ENCODE measurements at places on chromosomes 13 and 19.

DNA sequence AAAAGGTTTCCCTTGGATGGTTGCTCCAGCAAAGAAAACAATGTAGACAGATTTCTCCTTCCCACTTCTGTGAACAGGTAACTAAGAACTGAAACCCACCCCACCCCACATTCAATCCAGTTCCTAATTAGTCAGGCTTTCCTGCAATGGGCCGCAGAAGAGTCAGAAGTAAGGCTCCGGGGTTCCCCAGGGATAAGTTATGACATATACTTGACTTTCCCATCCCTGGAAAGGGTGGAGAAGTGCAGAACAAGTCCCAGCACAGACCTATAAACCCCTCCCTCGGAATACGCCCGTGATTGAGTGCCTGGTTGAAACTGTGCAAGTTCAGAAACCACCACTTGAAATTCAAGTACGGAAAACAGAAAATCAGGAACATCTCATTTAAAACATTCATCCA lies 24.9 kb downstream of the RCBTB2 start:
- DNase-seq, result no peak

- no peak for DNase-seq
Measured at GRCh38 chr13:100881291-100881864, 206.8 kb upstream of the TMTC4 start.

- DNase-seq, result no peak
Measured at GRCh38 chr13:36310417-36311108, 12.9 kb upstream of the CCDC169 start.

DNA sequence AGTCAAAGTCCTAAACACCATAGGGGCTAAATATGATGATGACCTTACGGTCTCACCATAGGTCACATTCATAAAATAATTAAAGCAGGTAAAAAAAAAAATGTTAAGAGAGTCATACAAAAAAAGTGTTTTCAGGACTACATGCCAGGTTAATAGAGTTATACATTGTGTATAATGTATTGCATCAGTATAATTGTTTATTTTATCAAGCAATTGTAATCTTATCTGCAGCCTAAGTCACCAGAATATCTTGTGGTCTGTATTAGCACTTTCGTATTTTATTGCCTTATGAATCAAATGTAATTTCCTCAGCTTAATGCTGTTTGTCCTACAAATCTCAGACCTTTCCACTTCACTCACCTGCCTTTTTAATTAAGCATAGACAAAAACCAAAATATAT lies 972.9 kb upstream of the PCDH20 start:
- no peak for DNase-seq

GRCh38 chr19:12055784-12056183 lies 3.0 kb upstream of the ZNF878 start:
- no peak for DNase-seq

- no peak for DNase-seq
Measured at GRCh38 chr13:64725492-64725891, 2504.6 kb downstream of the PCDH9 start.

GRCh38 chr19:17242431-17243208 lies 3.1 kb downstream of the NR2F6 start:
- DNase-seq, result no peak

DNA sequence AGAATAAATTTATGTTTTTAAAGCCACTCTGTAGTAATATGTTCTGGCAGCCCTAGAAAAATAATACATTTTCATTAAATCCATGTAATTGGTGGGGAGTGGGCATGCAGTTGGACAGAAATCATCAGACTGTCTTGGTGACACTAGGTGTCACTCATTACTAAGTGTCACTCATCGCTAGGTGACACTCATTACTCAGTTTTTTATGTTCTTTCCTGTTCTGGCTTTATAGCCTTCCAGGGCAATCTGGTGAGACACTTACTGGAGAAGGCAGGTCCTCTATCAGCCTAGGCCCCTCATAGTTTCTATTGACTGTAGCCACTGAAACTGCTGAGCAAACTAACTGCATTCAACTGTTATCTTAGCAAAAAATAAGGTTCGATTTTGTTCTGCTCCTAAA lies 542.1 kb downstream of the SLITRK1 start:
- no peak for DNase-seq
